Hippocampal formation (tissue), 2 donors: ENCODE measurements at places on chromosomes 2 and 18.

GRCh38 chr2:146129231-146129630, 1609.3 kb upstream of the ZEB2 start:
- no peak for DNase-seq

- DNase-seq = no peak
These were observed 162.1 kb downstream of the QPCT start for GRCh38 chr2:37506407-37507050.

GRCh38 chr2:43097644-43098408, 128.6 kb downstream of the ZFP36L2 start:
- no peak for DNase-seq

DNA sequence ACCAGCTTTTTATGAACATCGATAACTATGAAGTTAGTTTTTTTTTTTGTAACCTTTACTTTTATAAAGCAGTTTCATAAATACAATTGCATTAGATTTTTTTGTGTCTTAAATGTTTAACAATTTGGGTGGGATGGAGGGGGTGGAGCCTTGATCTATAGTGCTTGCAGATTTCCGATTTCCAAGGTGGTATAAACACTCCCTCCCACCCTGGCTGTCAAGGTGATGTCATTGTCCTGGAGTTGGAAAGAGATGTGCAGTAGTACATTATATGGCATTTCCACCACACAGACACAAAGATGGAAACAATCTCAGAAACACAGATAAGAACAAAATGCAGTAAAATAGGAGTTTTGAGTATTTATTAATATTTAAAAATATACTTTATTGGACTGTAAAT, 114.4 kb downstream of the TTN start:
- no peak for DNase-seq

GRCh38 chr2:39156107-39156506, 35.3 kb upstream of the SOS1 start:
- DNase-seq = no peak

- no peak for DNase-seq
These were observed 40.6 kb downstream of the SDC1 start for GRCh38 chr2:20184067-20184938.

- DNase-seq = no peak
These were observed 199.1 kb downstream of the PIEZO2 start for GRCh38 chr18:10950080-10950875.

DNA sequence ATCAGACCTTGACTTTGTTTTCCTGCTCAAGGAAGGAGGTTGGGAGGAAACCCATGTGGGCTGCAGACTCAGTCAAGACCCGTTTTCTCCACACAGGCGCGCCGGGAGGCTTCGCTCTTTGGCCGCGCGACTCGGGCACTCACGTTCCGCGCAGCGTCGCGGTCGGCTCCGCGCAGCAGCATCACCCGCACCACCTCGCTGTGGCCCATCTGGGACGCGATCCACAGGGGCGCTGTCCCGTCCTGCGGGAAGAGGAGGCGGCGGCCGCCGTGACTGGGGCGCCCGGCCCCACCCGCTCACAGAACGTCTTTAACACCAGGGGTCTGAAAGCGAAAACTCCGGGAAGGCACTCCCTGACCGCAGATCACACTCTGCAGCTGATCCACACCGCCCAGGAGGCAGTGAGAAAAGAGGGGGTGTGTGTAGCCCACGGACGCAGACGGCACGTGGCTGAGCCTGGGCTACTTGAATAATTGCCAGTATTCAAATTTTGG, 33.1 kb upstream of the NPC1 start:
- no peak for DNase-seq

- DNase-seq = no peak
These were observed 103.9 kb downstream of the TTC32 start for GRCh38 chr2:19797871-19798270.

- no peak for DNase-seq
These were observed 84.1 kb upstream of the POMC start for GRCh38 chr2:25252291-25253152.

GRCh38 chr18:48952287-48953103, 1.7 kb upstream of the SMAD7 start:
- peak; percentile 70 for DNase-seq

GRCh38 chr2:205273627-205274026, 408.7 kb upstream of the NRP2 start:
- no peak for DNase-seq

DNA sequence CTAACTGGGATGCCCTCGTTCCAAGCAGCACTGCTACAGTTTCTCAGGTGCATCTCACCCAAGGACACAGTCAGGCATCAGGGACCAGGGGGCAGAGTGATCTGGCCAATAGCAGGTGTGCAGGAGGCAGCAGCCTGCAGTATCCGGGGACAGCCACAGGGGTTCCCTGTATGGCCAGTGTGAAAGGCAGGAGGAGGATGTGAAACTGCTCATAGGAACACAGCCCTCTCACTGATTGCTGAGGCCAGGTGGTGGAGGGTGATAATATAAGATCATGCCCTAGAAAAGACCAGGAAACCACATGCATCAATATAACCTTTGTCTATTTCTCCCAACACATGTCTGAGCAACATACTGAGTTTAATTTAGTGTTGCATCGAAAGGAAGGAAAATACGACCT, 112.7 kb upstream of the TACR1 start:
- DNase-seq = no peak

DNA sequence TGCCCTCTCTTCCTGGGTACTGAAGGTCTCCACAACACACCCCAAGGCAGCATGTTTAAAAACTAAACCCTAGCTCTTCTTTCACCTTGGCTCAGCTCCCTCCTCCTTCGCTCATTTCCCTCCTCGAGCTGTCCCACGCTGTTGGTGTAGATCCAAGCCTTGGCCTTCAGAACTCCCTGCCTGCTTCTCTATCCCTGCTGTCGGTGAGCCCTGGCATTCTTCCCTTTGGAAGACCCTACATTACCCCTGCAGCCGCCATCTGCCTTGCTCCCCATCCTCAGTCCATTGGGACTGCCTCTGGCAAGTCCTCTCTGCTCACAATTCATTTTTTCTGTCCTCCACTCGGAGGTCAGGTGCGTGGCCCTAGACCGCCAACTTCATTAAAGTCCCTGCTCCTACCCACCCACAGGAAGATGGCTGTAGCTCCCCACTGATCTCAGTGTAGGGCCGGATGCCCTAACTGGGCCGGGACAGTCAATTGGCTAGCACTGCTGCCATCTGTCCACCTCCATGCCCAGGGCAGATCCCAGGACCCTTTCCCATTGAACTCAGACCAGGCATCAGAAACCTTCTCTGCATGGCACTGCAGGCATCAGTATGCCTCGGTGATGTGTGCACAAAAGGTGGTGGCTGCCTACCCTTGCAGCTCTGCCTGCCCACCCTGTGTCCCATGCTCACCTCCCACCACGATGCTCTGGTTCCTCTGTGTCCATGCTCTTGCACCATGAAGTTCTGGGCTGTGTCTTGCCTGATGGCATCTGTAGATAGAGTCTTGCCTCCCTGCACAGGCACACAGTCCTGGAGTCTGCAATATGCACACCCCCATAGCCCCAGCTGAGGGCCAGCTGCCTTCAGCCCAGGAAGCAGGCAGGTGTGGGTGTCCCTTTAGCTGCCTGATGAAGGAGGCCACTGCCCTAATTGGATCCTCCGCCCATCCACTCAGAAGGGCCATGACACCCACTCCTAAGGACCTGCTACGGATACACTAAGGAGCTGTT, 5.7 kb downstream of the AMER3 start:
- no peak for DNase-seq

DNA sequence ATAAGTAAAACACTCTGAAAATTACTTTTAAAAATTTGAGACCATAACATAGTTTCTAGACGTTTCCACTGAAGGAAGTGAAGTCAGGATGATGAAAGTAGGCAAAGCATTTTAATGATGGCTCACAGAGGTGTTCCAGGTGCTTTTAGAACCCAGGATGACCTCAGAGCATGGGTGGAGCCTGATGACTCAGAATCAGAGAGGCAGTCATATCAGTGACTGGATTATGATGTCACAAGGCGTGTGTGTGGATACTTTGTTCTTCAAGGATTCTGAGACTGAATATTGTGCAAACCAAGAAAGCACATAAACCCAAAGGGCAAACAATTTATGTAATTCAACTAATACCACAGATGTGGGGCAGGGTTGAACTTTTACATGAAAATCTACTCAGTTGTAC, 208.0 kb upstream of the FBXO11 start:
- DNase-seq = no peak

DNA sequence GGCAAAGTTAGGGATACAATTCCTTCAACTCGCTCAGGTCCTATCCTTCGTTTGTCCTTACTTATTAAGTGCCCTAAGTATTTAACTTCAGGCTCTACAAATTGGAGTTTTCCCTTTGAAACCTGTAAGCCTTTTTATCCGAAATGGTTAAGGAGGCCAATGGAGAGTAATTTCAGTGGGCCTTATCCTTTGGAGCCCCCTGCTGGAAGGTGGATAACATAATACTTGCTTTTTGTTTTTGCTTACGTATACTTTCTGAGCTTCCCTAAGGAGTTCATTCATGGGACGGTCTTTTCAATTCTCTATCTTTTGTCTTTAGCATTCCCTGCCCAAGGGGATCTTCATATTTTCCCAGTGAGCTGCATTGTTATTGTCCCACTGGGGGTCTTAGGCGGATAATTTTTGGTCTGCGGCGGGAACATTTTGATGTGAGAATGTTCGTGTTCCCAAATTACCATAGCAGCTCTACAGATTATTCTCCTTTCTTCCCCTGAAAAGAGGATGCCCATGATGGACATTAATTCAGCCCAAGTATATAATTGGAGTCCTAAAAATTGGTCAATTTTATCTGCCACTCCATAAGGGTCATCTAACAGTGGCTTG, 34.4 kb upstream of the TRAPPC8 start:
- peak; percentile 65 for DNase-seq

- DNase-seq = no peak
These were observed 668 bp downstream of the NFU1 start for GRCh38 chr2:69436596-69436937.

DNA sequence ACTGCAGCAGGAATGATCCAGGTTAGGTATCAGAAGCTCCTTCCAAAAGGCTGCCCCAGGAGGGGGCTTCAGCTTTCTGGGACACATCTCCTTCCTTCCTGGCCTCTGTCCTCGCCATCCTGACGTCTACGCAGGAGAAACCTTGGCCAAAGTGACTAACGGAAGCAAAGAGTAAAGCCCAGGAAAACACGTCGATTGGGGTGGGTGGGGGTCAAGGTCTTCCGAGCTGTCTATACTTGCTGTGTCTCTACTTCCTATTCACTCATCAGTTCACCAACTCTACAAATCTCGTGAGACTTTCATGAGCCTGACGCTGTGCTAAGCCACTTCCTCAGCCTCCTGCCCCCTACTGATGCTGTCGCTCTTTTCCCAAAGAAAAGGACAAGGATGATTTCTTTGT, 212.6 kb downstream of the TNS1 start:
- DNase-seq = no peak

DNA sequence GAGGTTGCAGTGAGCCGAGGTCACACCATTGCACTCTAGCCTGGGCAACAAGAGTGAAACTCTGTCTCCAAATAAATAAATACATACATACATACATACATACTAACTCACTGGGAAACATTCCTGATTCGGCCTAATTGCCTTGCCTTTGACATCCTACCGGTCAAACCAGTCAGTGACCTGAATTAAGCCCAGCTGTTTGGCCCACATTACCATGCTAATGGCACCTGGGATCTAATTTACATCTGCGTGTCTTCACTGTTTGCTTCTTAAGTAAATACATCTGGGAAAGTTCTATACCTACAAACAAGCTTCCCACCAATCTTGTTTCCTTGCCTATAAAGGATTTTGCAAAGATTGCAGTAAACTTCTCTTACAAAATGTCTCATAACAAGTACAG, 230.2 kb upstream of the ZC3H15 start:
- DNase-seq = no peak

DNA sequence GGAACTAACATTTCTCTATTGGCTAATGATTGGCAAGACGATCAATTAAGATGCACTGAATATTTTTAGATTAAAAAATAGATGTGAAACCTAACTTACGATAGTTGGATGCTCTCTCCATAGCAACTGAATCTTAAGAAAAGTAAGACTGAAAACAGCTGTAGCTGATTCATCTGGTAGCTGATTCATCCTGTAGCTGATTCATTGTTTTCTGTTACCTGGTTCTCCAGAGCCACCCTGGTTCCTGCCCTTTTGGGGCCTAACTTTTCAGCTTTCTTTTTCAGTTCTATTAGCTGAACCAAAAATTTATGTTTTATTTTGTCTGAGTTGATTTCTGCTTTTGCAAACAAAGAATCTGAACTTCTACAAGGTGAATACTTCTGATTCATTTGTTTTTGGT, 22.7 kb upstream of the SPR start:
- no peak for DNase-seq

- no peak for DNase-seq
These were observed 789.7 kb upstream of the SLC39A10 start for GRCh38 chr2:194867328-194867727.

DNA sequence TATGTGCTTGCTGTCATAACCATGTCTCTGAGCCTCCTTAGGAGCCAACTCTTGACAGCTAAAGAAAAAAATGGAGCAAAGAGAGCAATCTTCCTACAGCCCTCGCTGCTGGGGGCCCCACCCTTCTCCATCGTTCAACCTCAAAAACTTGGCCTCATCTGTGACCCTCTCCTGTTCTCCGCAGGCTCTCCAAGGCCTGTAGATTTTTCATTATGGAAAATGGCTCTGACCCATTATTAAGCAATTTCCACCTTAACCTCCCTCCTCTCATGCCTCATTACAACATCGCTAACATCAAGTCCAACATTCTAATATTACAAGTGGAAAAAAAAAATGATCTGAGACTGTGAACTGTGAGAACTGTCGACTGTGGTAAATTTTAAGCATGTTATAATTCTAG, 98.7 kb downstream of the SLC8A1 start:
- no peak for DNase-seq

GRCh38 chr2:50956886-50957285, 75.0 kb downstream of the NRXN1 start:
- no peak for DNase-seq

DNA sequence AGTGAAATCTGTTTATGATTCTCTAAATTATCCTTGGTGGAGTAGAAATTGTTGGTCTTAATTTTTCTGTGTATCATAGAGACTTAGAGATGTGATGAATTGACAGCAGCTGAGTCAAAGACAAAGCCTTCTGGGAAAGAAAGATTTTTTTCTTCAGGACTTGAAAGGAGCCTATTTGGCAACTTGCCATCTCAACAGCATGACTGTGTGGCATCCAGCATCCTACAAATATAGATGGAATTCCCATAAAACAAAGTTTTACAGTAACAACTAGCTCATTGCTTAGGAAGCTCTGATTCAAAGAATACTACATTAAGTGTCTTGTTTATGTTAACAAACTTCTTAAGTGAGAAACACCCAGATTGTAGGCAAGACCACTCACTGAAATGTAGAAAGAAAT, 79.2 kb upstream of the SETBP1 start:
- DNase-seq = no peak

DNA sequence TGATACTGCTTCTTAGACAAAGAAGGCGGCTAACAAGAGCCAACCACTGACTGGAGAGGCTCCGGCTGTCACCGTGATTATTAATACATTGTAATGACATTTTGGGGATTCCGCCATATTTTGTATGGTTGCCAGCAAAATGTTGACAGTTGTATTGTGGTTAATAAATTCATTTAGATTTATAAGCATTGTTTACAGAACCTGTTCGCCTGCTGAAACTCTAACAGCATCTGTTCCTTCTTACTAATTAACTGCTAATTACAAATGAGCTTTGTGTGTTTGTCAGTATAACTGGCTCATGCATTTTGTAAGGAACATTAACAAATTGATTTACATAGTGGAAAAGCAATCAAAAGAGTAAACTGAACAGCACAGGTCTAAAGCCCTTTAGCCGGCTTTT, 332.4 kb downstream of the GBX2 start:
- no peak for DNase-seq
